PC-9 (cell line): ENCODE measurements at places on chromosomes 7 and 10. TPM values are rescaled to one million over a fixed set of nuclear protein-coding genes. Genes with fewer than 3 reads are reported as not detected.

DNAH11 gene
- not detected in 2 replicates for total RNA-seq

INA gene
- total RNA-seq = 20.4 and 20.9 TPM in 2 replicates

TSPAN12 gene
- 5.8 and 6.1 TPM in 2 replicates for total RNA-seq

WDR37 gene
- 10.9 and 12.3 TPM in 2 replicates for total RNA-seq

PNLIPRP2 gene
- total RNA-seq = not detected in 2 replicates

PITX3 gene
- not detected in 2 replicates for total RNA-seq

ZYX gene
- 145 and 167 TPM in 2 replicates for total RNA-seq

MALRD1 gene
- total RNA-seq = not detected in 2 replicates

SRGN gene
- 57.4 and 58.9 TPM in 2 replicates for total RNA-seq

TUBB8 gene
- 0.53 and 0.59 TPM in 2 replicates for total RNA-seq

GPR37 gene
- total RNA-seq = 1.8 and 1.9 TPM in 2 replicates

ELAPOR2 gene
- 10.1 and 11.0 TPM in 2 replicates for total RNA-seq

GNAT3 gene
- total RNA-seq = not detected in 2 replicates

TMEM139 gene
- 89.7 and 131 TPM in 2 replicates for total RNA-seq

SKAP2 gene
- total RNA-seq = 59.2 and 74.9 TPM in 2 replicates

NPSR1 gene
- not detected in 2 replicates for total RNA-seq

HOXA7 gene
- not detected in 2 replicates for total RNA-seq

SHTN1 gene
- total RNA-seq = 24.5 and 33.6 TPM in 2 replicates

GDF2 gene
- not detected in 2 replicates for total RNA-seq

PAPOLB gene
- total RNA-seq = not detected in 2 replicates

SYCE1 gene
- total RNA-seq = not detected in 2 replicates

FEZF1 gene
- not detected in 2 replicates for total RNA-seq

SUGCT gene
- 2.7 and 3.5 TPM in 2 replicates for total RNA-seq
